ENCODE measurements at places on chromosomes 6 and 20.

DNA sequence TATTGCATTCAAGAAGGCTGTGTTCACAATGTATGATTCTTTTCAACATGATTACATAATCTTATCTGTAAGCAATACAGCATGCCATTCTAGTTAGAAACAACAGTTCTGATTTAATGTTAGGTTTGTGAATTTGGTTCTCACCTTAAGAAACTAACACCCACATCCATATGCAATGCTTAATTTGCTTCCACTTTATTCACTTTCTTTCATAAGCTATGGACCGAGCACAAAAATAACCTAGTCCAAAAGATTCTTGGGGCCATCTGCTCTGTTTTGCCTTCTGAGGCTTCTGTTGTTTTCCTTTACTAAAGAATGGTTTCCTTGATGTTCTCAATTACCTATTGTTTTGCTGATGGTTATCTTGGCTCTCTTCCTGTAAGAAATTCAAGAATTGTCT is 258.2 kb downstream of the EYS start:
- no peak for DNase-seq

DNA sequence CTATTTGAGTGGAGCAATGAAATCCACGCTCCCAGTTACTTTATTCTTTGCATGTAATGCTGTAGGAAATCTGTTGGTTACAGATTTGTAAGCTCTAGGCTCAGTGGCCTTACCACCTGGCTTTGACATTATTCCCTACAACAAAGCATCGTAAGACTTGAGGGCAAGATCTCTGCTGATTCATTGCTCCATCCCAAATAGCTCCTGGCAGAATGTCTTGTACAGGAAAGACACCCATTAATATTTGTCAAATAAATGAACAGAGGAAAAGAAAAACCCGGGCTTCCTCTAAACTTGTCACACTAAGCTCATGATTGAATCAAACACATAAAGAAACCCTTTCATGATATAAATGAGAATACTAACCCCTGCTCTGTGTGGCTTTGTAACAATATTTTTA is 357.5 kb upstream of the RNF217 start:
- no peak for DNase-seq

- DNase-seq, result no peak
These were observed 4.5 kb downstream of the TMEM63B start for GRCh38 chr6:44131892-44132291.

DNA sequence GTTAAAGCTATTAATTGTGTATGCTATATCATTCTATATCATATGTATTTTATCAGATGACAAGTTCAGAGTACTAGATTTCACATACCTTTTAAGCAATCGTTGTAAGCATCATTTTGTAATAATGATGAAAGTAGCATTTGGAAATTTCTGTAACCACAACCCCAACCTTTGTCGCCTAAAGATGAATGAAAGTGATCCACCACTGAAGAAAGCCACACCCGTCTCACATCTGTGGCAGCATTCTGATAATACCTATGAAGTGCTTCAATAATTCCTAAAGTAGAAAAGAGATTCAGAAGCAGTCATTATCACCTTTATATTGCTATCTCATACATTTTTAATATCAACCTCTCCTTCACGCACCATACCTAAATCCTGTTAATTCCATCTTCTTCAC is 16.6 kb downstream of the ZUP1 start:
- DNase-seq, result no peak

- DNase-seq, result no peak
These were observed 5.2 kb downstream of the ZNFX1 start for GRCh38 chr20:49272654-49273053.

GRCh38 chr6:117668736-117669135 is 6.5 kb upstream of the NUS1 start:
- no peak for DNase-seq

DNA sequence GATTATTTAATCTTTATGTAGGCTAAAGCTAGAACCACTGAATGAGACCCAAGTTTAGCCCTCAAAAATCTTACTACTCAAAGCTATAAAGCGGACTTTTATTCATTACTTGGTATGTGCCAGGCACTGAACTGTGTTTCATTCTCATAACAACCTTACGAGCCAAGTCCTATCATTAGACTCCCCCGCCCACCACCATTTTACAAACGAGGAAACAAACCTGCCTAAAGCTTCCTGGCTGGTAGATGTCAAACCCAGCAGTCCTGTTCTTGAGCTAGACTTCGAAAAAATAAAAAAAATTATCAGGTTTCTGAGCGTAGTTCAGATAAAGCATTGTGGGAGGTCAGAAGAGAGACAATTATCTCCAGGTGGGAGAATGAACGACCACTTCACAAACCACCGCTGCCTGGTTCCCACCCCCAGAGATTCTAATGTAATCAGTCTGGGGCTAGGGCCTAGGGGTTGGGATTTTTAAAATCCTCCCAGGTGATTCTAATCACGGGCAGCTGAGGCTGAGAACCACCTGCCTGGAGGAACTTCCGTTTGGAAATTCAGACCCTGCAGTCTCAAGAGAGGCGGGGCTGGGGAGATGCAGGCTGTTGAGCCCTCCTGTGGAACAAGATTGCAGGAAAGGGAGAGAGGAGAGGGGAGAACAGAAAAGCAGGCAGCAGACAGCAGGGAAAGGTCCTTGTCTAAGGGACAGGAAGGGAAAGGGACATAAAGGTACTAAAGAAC is 8.6 kb downstream of the ADTRP start:
- DNase-seq, result no peak

All from stimulated activated CD8-positive, alpha-beta memory T cell treated with anti-CD3 and anti-CD28 coated beads, Interleukin-4, amount 100 ng/mL, for 4 hours (primary cell).